Uterus (tissue), 4 donors: ENCODE measurements at places on chromosomes 11 and 22.
A peak's percentile ranks its signal among the peaks of the same experiment; 100 is the strongest.

DNA sequence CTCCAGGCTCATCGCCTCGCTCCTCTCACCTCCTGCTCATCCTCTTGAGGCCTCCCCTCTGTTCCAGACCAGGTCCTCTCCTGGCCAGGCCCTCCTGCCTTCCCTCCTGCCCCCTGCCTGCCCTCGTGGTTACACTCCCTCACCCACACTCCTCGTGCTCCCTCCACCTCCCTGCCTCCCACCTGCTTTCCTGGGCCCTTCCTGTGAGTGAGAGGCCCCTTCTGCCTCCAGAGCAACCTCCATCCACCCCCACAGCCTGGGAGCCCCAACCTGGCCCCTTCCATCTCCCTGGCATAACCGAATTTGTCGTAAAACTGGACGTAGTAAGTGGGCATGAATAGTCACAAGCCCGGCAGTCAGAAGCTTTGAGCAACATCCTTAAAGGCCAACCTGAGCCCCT is 4.5 kb downstream of the APOBEC3G start:
- DNase-seq: no peak

DNA sequence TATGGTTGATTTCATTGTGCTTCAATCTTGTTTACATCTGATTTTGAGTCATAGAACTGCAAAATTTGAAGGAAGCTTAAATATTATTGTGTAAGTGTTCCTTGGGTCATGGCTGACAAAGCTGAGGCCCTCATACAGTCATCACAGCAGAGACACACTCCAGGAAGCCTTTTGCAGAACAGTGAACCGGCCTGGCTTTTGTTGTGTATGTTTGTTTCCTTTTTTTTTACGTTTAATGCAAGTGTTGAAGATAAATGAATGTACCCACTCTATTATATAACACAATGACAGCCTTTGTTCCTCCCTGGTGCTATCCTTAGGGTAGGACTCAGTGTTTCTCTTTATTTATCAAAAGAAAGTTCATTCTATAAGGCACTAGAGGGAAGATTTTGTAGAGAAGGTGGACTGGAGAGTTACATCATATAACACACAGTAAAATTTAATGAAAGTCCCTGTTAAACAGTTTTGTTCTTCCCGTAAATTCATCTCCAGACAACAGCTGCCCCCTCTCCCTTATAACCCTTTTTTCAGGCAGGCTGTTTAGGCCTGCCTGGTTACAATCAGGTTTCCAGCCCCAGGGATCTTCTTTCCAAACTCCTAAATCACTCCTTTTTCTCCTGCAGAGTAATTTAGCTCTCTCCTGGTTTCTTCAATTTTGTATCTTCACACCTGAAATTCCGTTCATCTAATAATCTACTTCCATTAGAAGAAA is 34.3 kb upstream of the CSTF3 start:
- no peak for DNase-seq

GRCh38 chr11:133981156-133981555 is 24.4 kb upstream of the IGSF9B start:
- DNase-seq: no peak

GRCh38 chr22:21937041-21937820 is 15.4 kb downstream of the PPM1F start:
- no peak for DNase-seq

DNA sequence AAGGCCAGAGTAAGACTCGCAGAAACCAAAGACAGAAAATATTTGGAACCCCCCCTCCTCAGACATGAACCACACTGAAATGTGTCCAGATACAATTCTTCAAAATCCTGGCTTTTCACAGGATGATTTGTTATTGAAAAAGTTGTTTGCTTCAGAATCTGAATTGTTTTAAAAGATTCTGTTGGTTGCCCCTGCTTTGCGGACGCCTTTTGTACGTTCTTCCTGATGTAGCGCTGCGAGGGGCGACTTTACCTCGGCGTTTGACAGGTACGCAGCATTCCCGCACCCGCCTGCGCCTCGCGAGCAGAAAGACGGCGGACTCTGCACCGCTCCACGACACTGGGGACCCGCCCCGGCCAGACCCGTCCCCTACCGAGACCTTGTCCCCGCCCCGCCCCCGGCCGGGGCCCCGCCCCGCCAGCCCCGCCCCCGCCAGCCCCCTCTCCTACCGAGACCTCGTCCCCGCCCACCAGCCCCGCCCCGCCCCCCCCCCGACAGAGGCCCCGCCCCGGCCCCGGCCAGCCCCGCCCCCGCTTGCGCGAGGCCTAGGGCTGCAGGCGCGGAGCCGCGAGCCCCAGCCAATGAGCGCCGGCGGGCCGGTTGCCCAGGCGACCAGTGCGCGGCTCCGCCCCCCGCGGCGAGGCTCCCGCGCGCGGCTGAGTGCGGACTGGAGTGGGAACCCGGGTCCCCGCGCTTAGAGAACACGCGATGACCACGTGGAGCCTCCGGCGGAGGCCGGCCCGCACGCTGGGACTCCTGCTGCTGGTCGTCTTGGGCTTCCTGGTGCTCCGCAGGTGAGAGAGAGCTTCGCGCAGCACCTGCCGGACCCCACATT is at the start of gene GLB1L2:
Gene GLB1L2 (plus strand): TSS at position 635 of the 835 bp plus-strand sequence. CDS start 74 bp downstream, at position 709.
- peak; percentile 81 for DNase-seq

- DNase-seq: no peak
These were observed 5.8 kb upstream of the KDM2A start for GRCh38 chr11:67113231-67113721.

DNA sequence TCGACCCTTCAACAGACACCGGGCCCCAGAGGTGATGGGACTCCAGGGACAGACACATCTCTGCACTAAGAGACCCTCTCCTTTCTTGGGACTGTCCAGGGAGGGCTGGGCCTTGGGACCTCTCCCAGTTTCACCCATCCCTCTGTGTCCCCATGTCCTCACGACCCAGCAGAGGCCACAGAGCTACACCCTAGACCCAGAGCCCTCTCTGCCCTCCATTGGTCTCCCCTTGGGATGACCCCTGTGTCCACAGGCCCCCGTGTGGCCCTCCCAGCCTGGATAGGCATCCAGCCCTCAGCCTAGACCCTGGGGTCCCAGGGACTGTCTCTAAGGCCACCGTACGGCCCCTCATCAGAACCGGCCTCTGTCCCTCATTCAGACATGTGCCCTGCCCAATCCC is 7.5 kb upstream of the DRICH1 start:
- DNase-seq: no peak

- DNase-seq: no peak
These were observed 132.7 kb downstream of the FAT3 start for GRCh38 chr11:92357344-92357743.

DNA sequence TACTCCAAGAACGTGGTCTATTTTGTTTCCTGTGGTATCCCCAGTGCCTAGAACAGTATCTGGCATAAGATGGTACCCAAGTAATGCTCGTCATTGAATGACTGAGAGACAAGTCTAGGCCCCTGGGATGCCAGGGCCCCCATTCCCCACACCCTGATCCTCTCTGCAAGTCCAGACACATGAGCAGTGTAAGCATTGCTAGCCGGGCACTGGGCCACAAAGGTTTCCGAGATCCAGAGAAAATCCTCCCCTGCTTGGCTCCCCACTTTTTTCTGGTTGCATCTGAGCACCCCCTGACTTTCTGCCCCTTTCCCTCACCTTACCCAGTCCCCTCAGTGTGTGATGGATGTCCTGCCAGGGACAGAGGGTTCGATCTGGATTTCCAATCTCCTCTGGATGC is 160.1 kb upstream of the NECTIN1 start:
- no peak for DNase-seq

GRCh38 chr22:37166675-37167066 is 17.0 kb upstream of the IL2RB start:
- peak; percentile 84 for DNase-seq

GRCh38 chr22:49690454-49690853 is 137.2 kb downstream of the BRD1 start:
- no peak for DNase-seq

DNA sequence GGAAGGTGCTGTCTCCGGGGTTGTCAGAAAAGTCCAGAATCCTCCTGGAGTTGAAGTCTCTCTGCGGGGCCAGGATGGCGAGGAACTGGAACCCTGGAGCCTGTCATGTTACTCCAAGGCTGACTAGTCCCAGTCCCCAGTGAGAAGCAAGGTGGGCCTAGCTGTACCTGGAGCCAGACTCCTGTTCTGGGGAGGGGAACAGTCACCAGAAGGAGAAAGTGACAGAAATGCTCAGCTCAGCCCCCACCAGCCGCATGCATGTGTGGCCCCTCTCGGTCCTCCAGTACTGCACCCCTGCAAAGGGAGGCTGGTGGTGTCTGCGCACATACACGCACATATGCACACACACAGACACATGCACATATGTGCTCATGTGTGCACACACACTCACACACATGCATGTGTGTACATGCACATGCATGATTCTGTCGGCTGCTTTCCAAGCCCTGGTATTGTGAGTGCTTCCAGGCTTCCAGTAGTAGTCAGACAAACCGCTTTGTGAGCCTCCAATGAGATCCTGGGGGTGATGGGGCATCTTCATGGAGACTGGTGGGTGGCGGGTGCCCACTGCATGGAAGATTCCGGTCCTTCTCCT is 54.3 kb downstream of the RTL6 start:
- DNase-seq: no peak

GRCh38 chr11:1052133-1053011 is 15.9 kb upstream of the MUC6 start:
- DNase-seq: no peak

DNA sequence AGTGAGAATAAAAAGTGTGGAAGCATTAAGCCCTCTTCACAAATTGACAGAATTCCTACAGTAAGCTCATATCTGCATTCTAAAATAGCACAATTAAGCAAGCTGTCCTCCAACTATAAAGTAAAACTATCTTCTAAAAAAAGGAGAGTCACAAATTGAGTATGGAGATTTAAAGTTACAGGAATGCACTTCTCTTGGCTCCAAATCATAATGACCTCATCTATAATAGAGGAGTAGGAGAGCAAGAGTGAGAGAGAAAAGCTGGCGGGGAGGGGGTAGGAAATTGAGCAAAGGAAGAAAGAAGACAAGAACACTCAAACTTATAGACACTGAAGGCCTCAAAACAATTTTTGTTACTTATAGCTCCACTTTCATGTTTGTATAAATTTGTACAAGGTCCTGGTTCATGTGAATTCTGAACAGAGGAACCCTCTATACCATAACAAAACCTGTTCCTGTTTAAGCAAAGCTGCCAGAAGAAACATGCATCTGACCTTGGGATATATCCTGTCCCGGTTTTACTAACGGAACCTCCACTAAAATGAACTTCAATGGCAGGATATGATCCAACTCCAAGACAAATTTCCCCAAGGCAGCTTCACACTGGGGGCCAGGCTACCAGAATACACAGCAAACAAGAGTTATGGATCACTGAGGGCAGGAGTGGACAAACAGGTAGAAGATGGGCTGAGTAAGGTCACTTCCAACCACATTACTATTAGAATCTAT is 37.2 kb downstream of the SLC35F2 start:
- no peak for DNase-seq

DNA sequence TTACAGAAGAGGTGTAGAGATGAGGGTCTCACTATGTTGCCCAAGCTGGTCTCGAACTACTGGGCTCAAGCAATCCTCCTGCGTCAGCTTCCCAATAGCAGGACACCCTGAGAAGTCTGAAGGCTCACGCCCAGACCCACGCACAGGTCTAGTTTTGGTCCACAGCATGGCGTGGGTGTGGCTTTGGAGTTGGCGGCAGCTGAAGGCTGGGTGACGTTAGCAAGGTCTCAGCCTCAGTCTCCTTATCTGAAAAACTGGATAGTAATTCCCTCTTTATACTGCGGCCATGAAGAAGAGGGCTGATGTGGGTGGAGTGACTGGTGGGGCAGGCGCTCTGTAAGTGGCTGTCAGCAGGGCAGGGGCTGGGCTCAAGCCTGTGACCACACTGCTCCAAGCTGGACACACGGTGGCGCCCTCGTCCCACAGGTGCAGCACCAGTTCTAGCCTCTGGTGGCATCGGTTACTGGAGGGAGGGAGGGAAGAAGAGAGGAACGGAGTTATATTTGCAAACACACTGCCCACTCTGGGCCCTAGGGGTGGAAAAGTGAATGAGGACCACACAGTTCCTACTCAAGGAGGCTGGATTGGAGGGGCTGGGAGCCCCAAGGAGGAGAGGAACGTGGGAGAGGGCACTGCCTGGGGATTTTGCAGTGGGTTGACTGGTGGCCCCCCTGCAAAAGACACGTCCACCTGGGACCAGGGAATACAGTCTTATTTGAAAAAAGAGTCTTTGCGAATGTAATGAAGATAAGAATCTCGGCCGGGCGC is 19.6 kb upstream of the CARD10 start:
- DNase-seq: peak; percentile 92

- DNase-seq: no peak
These were observed 77.2 kb upstream of the ZBED5 start for GRCh38 chr11:10935015-10935559.

- no peak for DNase-seq
These were observed 411.9 kb downstream of the SOX6 start for GRCh38 chr11:15944460-15944859.

DNA sequence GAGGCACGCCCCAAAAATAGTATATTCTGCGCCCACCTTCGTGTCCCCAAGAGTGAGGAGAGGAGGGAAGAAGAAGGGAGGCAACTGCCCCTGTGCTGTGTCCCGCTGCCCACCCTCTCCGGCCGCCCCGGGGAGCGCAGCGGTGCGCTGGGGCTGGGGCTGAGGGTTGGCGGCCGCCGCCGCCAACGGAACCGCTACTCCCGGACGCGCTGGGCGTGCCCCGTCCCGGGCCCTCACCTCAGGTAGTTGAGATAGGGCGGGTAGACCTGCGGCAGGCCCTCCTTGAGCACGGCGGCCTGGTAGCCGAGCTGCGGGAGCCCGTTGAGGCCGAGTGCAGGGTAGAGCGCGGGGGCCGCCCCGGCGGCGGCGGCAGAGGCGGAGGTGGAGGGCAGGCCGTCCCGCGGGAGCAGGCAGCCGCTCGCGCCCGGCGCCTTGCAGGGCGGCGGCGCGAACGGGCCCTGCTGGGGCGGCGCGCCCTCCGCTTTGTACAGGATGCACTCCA is 2.4 kb downstream of the PGR start:
- peak; percentile 32 for DNase-seq
